ENCODE measurements at places on chromosomes 16 and 17.

- DNase-seq = no peak
These were observed 329.2 kb downstream of the HS3ST3B1 start for GRCh38 chr17:14630046-14630445.

- DNase-seq = no peak
These were observed 23.4 kb downstream of the RBBP6 start for GRCh38 chr16:24562811-24563210.

- no peak for DNase-seq
These were observed 25.3 kb downstream of the MARCHF10 start for GRCh38 chr17:62782730-62783270.

DNA sequence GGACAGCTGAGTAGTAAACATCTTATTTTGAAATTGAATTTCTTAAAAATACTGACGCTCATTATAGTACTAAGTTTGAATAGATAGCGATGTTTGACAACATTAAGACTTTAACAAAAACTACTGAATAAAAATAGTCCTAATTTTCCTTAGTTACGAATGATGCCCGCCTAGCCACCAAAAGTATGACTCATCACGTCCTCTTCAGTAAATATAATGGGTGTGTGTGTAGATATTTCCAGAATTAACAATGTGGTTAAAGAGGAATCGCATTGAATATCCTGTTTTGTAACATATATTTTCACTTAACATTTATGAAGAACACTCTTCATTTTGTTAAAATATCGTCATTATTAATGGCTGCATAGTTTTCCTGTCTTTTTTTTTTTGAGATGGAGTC lies 187.6 kb downstream of the MYO1D start:
- DNase-seq = no peak

GRCh38 chr16:72247821-72248253 lies 75.9 kb upstream of the PMFBP1 start:
- DNase-seq = no peak

DNA sequence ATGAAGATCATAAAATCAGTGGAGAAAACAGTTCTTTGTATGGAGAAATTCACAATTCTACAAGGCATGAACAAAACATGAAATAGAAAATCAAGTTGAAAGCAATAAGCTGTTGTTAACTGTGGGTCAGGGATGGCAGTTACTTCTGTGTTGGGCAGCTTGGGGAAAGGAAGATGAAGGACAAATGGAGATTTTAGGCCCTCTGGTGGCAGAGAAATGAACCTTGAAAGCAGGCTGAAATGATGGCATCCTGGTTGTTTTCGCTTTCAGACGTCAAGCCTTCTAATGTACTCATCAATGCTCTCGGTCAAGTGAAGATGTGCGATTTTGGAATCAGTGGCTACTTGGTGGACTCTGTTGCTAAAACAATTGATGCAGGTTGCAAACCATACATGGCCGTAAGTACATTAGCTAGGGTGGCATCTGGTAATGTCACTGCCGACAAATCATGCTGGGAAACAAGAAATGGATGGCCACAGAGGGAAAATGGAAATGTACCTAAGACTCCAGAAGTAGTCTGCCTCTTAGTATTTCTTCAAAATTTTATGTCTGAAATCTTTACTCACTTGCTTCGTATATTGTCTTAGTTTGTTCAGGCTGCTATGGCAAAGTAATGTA lies 108.9 kb downstream of the MAP2K6 start:
- DNase-seq = no peak

GRCh38 chr16:89563639-89564392 lies 3.3 kb downstream of the RPL13 start:
- DNase-seq = no peak

- no peak for DNase-seq
These were observed 23.5 kb upstream of the NXPH3 start for GRCh38 chr17:49552070-49552751.
